ENCODE measurements at places on chromosomes 7 and 10.

DNA sequence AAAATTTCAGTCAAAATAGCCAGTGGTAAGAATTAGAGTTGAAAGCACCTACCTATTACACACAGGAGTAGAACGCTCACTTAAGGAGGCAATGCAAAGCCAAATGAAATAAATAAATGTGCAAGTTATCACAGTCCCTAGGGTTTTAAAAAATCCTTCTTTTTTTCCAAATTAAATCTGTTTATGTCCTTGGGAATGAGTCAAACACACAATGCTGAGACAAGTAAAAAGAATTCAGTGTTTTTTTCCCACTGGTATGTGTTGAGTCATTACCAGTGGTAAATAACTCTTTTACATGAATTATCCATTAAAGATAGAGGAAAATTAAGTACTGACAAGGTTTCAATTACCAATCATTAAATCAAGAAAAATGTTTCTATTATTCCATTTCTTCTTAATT lies 438.6 kb downstream of the TNS3 start:
- DNase-seq, result no peak

DNA sequence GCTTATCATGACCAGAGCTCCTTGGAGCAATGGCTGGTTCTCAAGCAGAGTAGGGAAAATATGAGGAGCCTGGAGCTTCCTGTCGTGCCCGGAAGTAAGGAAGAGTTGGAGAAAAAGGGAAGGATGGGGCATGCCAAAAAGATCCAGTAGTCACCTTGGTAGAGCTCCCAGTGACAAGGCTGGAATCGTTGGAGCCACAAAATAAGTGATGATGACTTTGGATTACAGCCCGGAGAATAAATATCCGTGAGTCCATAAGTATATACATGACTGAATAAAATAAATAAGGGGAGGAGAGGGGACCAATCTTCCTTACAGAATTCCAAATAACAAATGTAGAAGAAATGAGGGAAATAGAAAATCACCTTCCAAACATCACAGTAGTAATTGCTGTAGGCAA lies 29.3 kb downstream of the LMTK2 start:
- DNase-seq, result no peak

DNA sequence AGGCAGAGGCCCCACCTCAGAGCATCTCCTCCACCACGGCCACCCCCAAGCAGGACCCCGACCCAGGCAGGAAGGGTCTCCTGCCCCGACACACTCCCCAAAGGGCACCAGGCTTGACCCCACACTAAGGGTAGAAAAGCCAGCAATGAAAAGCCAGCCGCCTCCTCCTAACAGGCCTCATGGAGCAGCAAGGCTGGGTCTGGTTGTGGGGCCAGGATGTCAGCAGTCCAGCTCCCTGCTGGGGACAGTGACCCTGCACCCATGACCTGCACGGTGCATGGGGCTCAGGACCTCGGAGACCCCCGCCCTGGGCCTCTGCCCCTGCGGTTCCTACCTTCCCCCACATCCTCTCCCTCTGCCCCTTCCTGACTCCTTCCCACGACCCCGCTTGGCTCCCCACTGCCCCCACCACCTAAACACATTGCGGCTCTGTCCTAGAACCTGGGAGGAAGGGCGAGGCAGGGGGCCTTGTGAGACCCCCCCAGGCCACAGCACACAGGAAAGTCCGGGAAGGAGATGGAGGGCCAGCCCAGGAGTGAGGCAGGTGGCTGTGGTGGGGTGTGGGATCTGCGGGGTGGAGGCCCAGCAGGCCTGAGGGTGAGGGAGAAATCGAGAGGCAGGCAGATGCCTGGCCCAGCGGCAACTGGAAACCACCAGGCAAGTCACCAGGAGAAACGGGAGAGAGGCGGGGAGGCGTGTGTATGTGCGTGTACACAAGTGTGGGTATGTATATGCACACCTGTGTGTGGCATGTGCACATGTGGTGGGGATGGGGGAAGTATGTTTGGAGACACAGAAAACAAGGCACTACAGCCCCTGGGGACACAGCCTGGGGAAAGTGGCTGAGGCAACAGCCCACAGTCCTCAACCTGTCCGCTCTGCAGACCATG lies 229.9 kb downstream of the MAD1L1 start:
- DNase-seq, result no peak

GRCh38 chr7:100189061-100189460 lies 11.3 kb downstream of the STAG3 start:
- no peak for DNase-seq

- DNase-seq, result no peak
These were observed 35.8 kb downstream of the GBX1 start for GRCh38 chr7:151131592-151132293.

- no peak for DNase-seq
These were observed 563.3 kb downstream of the GATA3 start for GRCh38 chr10:8617792-8618191.

DNA sequence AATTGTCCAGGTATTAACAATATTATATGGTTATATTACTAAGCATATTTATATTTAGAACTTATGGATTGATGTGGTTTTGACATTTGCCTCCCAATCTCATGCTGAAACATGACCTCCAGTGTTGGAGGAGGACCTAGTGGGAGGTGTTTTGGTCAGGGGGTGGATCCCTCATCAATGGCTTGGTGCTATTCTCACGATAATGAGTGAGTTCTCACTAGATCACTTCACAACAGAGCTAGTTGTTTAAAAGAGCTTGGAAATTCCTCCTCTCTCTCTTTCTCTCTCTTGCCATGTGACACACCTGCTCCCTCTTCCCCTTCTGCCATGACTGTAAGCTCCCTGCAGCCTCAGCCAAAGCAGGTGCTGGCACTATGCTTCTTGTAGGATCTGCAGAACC lies 19.0 kb downstream of the TFEC start:
- no peak for DNase-seq

GRCh38 chr10:61964059-61964709 lies 62.7 kb downstream of the ARID5B start:
- DNase-seq, result no peak

DNA sequence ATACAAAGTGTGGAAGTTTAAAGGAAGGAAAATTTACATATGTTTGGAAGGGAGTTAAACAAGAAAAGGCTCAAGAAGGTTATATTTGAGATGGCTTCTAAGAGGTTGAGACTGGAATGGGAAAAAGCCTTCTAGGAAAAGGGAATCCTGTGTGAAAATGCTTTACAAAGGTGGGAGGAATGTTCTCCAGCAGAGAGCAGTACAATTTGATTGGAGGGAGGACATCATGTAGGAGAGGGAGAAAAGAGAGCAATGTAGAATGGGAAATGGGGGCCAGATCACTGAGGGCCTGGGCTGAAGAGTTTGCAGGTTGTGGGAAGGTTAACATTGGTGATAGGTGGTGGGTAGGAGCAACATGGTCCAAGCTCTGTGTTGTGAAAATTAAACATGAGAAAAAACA lies 366.9 kb downstream of the XPNPEP1 start:
- DNase-seq, result no peak

GRCh38 chr7:44061645-44062179 lies 3.7 kb downstream of the PGAM2 start:
- DNase-seq, result no peak

DNA sequence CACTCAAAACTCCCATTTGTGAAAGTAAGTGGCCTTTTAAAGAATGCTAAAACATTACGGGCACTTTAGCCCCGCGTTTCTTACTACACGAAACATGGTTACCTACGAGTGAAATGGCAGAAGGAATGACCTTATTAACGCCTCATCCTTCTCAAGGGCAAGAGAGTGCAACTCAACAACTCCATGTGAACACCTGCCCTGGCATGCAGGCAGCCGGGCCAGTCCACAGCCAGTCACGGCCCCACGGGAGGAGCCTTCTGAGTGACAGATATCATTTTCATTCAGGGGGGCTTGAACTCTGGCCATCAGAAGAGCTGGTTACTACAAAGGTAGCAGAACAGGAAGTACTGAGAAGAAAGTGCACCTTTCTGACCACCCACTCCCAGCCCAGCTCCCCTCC lies 236.1 kb downstream of the PTPRN2 start:
- no peak for DNase-seq

DNA sequence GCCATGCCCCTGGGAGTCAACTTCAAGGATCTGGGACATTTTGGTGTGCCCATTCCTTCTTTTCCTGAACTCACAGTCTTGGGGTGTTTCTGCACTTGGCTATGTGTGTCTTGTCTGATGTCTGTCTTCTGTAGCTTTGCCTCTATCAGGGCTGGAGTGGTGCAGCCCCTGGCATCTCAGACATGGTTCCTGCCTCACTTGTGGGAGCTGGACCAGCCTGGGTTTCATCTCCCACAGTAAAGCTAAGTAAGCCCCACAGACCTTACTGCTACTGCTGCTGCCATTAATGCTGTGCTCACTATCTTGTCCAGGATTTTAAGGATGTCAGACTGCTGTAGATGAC lies 59.0 kb downstream of the ADCYAP1R1 start:
- DNase-seq, result no peak

GRCh38 chr10:54478601-54479000 lies 322.4 kb downstream of the PCDH15 start:
- DNase-seq, result no peak

Measured in activated T-cell treated with anti-CD3 and anti-CD28 coated beads for 1 hour (primary cell).